H1 (cell line): ENCODE measurements at places on chromosomes 13 and 19. TPM values are rescaled to one million over a fixed set of nuclear protein-coding genes. Genes with fewer than 3 reads are reported as not detected.

DNA sequence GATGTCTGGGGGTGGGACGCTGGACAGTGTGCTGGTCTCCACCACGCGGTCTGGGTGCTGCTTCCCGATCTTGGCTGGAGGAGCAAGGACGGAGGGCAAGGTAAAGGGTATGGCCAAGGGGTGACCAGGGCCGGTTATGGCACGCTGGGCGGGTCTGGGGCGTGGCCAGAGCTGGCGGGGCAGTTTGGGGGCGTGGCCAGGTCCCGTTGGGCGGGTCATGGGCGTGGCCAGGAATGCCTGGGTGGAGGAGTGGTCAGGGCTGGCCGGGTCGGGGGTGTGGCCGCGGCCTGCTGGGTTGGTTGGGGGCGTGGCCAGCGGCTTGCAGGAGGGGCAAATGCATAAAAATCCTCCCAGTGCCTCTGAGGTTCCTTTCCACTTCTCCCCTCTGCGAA is 19.2 kb downstream of the GPX4 start:
- H3K27me3 ChIP-seq: no peaks in the 10 kb centered on the region
- no peak overlapping the region for H3K4me3 ChIP-seq
- peaks cover 4% of the 10 kb centered on the region; the same call in 1 of the 2 replicates for H3K4me1 ChIP-seq

DNA sequence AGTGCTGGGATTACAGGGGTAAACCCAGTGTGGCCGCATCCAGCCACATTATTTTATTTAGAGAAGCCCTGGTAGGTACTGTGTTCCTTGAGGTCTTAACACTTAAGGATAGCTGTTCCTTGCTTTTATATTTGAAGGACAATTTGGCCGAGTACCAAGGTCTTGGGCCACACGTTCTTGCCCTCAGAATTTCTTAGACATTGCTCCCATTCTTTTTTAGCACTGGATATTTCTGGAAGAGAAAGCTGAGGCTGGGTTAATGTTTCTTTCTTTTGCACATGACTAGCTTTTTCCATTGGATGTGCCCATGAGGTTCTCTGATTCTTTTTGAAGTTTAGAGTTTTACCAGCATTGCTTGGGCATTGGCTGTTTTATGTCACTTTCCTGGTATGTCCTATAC is 5.5 kb upstream of the RNF113B start:
- DNase-seq: no peak
- H3K36me3 ChIP-seq: peaks cover 2% of the 10 kb centered on the region; the same call in 1 of the 2 replicates
- peaks cover 4% of the 10 kb centered on the region for H3K4me1 ChIP-seq
- no peak overlapping the region for H3K4me3 ChIP-seq

DNA sequence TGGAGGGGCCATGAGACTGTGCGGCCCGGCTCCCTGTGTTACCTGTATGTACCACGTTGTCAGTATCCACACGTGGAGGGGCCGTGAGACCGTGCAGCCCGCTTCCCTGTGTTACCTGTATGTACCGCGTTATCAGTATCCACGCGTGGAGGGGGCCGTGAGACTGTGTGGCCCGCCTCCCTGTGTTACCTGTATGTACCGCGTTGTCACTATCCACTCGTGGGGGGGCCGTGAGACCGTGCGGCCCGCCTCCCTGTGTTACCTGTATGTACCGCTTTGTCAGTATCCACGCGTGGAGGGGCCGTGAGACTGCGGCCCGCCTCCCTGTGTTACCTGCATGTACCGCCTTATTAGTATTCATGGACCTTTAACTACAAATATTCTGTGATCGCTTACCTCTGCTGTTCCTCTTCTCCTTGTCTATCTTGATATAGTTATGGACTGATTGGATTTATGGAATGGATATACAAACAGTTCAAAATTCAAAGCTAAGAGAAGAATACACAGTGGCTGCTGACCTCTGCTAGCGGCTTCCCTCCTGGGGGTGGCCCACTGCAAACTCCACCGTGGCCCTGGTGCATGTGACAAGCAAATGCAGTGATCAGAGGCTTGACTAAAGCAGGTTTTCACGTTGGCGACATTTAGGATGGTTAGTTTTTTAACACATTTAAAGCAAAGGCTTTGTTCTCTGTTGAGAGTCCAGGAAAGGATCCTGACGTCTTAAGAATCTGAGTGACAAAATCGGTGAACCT is 38.7 kb downstream of the ATP11A start:
- no peaks in the 10 kb centered on the region for H3K36me3 ChIP-seq
- H3K27me3 ChIP-seq: no peaks in the 10 kb centered on the region
- H3K4me3 ChIP-seq: no peak overlapping the region
- no peak overlapping the region for H3K27ac ChIP-seq
- peaks cover 43% of the 10 kb centered on the region for H3K4me1 ChIP-seq
- no peak for DNase-seq

GRCh38 chr13:106376401-106377112 is 158.9 kb downstream of the EFNB2 start:
- no peak overlapping the region for H3K27ac ChIP-seq
- H3K27me3 ChIP-seq: no peaks in the 10 kb centered on the region
- H3K36me3 ChIP-seq: no peaks in the 10 kb centered on the region
- no peak for DNase-seq
- H3K4me3 ChIP-seq: no peak overlapping the region

DNA sequence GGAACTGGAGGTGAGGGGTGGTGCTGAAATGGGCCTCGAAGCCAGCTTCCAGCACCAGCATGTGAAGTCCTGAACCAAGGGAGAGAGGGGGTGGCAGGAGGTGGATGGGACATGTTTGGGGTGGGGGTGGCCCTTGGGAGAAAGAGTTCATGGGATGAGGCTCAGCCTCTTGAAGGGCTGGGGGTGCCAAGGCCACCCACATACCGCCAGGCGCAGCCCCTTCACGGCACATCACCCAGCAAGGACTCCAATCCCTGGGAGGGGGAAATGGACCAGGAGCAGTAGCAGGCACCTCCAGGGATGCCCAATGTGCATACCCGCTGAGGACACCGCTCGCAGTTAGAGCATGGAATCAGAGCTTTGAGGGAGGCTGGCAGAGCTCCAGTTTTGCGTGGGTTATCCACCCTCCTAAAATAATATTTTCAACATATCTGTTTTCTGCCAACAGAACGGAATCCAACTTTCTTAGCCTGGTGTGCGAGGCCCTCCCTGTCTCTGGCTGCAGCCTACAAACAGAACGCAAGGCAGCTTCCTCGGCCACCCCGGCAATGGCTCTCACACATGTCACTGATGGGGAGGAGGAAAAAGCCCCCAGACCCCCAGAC is 140.5 kb upstream of the VSTM2B start:
- no peaks in the 10 kb centered on the region for H3K36me3 ChIP-seq
- H3K27me3 ChIP-seq: no peaks in the 10 kb centered on the region
- no peak overlapping the region for H3K4me3 ChIP-seq
- no peak for DNase-seq
- no peak overlapping the region for H3K27ac ChIP-seq

PABPC3 gene
- total RNA-seq: 0.48 TPM in 2 replicates

ZNF135 gene
- 5.2 and 5.3 TPM in 2 replicates for total RNA-seq

ANO8 gene
- 20.7 and 21.4 TPM in 2 replicates for total RNA-seq

PGLYRP1 gene
- total RNA-seq: not detected in 2 replicates

SPACA4 gene
- not detected in 2 replicates for total RNA-seq
